ENCODE measurements at places on chromosomes 5 and 9. TPM values are rescaled to one million over a fixed set of nuclear protein-coding genes. Genes with fewer than 3 reads are reported as not detected.

DNA sequence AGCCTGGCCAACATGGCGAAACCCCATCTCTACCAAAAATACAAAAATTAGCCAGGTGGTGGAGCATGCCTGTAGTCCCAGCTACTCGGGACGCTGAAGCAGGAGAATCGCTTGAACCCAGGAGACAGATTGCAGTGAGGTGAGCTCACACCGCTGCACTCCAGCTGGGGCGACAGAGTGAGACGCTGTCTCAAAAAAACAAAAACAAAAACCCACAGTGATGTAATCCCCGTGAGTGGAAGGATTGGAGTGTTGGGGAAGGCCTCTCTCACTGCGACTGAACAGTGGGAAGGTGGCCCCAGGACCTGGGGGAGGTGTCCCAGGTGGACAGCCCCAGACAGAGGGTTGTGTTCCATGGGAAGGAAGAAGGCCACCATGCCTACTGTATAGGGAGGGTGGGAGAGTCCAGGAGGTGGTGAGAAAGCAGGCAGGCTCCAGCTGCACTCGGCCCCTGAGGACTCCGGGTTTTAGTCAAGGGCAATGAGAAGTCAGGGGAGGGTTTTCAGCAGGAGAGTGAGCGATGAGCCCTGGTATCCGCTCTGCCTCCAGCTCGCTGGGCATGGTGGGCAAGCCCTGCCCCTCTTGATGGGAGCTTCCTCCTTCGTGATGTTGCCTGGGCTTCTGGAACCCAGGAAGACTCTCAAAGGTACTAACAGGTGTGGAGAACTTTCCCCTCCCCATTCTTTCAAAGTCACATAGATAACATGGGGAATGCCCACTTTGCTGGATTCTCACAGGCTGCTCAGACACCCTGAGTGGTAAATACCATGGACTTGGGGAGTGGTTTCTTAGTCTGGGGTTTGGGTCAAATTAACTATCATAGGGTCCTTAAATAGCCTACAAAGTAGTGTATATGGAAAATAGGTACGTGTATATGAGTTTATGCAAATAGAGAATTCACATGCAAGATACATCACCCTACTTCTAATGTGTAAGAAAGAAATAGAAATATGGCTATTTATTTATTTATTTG lies 74.7 kb downstream of the PPARGC1B start:
- no peak overlapping the region for H3K4me3 ChIP-seq
- no peak overlapping the region for H3K27ac ChIP-seq
- no peaks in the 10 kb centered on the region for H3K36me3 ChIP-seq
- H3K4me1 ChIP-seq = peaks cover 9% of the 10 kb centered on the region
- no peak for DNase-seq
- H3K27me3 ChIP-seq = no peaks in the 10 kb centered on the region

GRCh38 chr9:125525921-125526631 lies 180.9 kb downstream of the MAPKAP1 start:
- DNase-seq = peak; percentile 65
- peak overlapping the region; percentile 12 for H3K27ac ChIP-seq
- no peaks in the 10 kb centered on the region for H3K36me3 ChIP-seq
- H3K27me3 ChIP-seq = no peaks in the 10 kb centered on the region

DNA sequence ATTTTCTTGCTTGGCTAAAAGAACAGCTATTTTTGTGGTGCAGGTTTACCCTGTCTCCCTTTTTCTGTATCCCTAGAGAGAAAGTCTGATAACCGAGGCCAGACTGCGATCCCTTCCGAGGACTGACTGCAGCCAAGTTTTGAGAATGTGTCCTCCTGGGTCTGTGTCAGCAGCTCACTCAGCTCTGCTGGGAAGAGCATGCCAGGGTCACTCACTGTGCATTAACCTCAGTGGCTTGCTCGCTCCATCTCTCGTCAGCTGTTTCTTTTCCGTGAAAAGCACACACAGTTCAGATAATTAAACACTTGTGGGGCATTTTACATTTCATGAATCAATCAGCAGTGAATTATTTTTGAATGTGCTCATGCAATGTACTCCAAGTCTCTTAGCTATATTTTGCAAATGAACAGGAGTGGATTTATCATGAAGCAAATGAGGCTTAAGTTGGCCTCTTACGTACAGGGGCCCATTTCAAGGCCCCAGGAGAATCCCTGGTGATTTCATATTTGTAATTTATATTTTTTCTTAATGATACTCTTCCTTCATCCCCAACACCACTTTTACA lies 252.1 kb downstream of the SMARCA2 start:
- no peak overlapping the region for H3K4me3 ChIP-seq
- no peak overlapping the region for H3K27ac ChIP-seq
- H3K27me3 ChIP-seq = no peaks in the 10 kb centered on the region

Gene NR2F1
- total RNA-seq = 10.6 TPM

- H3K4me3 ChIP-seq = no peak overlapping the region
- peak overlapping the region; percentile 38 for H3K27ac ChIP-seq
- peak; percentile 39 for DNase-seq
- peaks cover 17% of the 10 kb centered on the region for H3K4me1 ChIP-seq
- H3K27me3 ChIP-seq = no peaks in the 10 kb centered on the region
These were observed 743.9 kb downstream of the NR2F1-AS1 start for GRCh38 chr5:92836855-92837755.

GRCh38 chr9:99451112-99451606 lies 229.1 kb downstream of the SEC61B start:
- H3K27me3 ChIP-seq = peaks cover 18% of the 10 kb centered on the region
- H3K4me1 ChIP-seq = peaks cover 5% of the 10 kb centered on the region
- H3K36me3 ChIP-seq = no peaks in the 10 kb centered on the region
- DNase-seq = no peak
